ENCODE measurements at places on chromosomes 13 and 19.

DNA sequence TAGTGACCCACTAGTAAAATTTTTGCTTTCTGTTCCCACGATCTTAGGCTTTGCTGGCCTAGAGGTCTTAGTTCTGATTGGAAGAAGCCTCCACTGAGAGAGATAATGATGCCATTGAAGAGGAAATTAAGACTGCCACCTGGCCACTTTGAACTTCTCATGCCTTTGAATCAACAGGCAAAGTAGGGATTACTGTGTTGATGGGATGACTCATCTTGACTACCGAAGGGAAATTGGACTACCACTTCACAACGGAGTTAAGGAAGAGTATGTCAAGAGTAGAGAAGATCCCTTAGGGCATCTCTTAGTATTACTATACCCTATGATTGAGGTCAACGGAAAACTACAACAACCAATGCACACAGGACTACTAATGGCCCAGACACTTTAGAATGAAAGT is 12.7 kb upstream of the FREM2 start:
- no peak for DNase-seq

DNA sequence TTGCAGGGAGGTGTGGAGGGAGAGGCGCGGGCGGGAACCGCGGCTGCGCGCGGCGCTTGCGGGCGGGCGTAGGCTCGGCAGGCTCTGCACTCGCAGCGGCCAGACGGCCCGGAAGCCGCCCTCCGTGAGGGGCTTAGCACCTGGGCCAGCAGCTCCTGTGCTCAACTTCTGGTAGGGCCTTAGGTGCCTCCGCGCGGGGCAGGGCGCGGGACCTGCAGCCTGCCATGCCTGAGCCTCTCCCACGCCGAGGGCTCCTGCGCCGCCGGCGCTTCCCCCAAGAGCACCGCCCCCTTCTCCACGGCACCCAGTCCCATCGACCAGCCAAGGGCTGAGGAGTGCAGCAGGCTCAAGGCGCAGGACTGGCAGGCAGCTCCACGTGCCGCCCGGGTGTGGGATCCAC is 940.8 kb upstream of the PCDH9 start:
- DNase-seq: no peak

GRCh38 chr13:99327126-99327525 is 19.9 kb upstream of the GPR183 start:
- DNase-seq: no peak

DNA sequence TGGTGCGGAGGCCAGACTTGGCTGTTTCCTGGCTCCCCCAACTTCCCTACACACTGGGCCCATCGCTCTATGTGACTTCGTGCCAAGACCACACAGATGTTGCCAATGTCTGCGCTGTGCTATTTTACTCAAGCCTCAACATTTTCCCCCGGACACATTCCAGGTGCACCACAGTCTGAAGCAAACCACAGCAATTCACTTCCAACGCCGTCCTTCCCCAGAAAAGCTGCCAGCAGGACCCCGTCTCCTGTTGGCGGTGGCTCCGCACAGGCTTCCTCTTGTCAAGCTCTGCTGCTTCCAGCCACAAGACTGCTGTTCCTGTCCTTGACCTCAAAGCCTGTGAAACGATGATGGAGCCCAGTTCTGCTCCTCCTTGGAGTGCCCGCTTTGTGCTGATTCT is 100.7 kb downstream of the CRYL1 start:
- DNase-seq: no peak

DNA sequence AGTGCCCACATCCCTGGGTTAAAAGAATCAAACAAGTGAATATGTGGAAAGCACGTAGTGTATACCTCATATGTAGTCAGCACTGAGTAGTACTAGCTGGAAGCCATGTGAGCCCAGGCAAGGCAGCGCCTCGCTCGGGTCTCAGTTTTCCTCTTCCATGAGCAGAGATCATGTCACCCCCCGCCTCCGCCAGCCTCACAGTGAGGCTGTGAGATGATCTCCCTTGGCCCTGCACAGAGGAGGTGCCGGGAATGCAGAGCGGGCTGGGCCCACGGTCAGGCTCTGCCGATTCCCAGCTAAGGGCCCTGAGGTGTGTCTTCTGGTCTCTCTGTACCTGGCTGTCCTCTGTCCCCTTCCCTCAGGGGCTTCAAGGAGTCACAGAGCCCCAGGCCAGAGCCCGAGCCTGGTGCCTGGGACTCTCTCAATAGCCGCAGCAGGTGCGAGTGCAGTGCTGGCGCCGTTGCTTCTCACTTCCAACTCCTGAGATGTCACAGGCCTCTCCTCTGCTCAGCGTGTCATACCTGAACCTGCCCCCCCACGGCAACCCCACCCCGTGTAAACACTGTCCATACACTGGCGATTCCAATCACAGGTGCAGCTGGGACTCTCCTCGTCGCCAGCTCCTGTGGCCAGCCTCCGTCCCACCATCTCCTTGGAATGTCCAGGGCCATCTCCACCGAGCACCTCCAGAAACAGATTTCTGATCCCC is 26.9 kb downstream of the DPF1 start:
- no peak for DNase-seq

DNA sequence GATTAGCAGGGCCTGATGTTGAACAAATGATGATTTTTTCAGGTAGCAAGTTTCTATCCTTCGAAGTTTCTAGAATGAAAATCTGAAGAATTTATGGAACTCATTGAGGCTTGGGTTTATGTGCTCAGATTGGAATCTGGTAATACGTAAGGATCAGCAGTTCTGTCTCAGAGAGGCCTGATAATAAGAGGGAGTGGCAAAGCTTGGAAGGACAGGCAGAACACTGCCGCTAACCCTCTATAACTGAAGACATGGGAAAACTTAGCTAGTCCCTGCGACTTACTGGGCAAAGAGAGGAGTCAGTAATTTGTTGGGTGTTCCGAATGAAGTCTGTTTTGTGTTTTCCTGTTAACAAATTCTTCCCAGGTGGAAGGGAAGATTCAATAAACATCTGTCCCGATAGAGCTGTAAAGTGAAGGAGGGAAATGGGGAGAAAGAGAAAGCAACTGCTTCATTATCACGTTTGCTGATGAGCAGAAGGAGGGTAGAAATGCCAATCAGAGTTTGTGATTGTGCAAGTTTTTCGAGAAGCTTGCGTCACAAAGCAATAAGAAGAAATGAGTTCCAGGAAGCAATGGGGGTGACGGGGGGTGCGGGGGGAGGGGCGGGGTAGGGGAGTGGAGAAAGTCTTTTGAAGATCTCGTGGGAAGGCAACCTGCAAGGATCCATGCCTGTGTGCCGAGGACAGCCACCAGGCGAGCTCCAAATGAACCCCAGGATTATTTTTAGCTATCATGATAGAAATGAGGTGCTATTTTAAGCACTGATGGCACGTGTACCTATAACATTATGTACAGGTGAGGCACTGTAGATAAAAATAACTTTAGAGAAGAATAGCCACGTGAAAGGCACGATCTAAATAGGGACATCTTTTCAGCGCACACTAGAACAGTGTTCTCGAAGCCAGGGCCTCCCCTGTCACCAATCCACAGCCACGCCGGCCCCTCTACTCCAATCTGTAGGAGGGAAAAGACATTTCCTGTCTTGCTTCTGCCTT is 224.1 kb downstream of the FGF9 start:
- no peak for DNase-seq

GRCh38 chr19:51094696-51095279 is 12.1 kb upstream of the KLK14 start:
- no peak for DNase-seq

GRCh38 chr19:35595928-35596327 is 10.0 kb downstream of the PMIS2 start:
- no peak for DNase-seq

DNA sequence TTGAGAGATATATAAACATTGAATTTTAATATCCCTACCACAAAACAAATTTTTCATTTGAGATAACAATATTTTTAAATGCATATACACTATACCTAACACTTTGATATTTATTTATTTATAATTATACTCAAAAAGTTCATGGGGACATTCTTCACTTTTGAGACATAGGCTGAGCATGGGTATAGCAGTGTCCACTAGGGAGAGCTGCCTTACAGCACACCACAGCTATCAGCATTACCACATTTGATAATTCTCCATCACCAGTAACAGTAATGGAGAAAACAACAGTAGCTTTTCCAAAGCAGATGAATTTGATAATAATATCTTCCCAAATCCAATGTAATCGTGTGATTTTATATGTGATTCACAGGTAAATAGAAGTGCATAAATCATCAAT is 626.1 kb downstream of the DACH1 start:
- peak; percentile 29 for DNase-seq

- DNase-seq: no peak
Measured at GRCh38 chr19:14375582-14376291, 5.5 kb upstream of the ADGRE5 start.

- no peak for DNase-seq
Measured at GRCh38 chr13:86464193-86464592, 665.0 kb upstream of the SLITRK6 start.

GRCh38 chr13:20425819-20426219 is 99.8 kb downstream of the CRYL1 start:
- DNase-seq: no peak

- DNase-seq: peak; percentile 50
Measured at GRCh38 chr13:74966814-74967424, 515.0 kb downstream of the TBC1D4 start.

DNA sequence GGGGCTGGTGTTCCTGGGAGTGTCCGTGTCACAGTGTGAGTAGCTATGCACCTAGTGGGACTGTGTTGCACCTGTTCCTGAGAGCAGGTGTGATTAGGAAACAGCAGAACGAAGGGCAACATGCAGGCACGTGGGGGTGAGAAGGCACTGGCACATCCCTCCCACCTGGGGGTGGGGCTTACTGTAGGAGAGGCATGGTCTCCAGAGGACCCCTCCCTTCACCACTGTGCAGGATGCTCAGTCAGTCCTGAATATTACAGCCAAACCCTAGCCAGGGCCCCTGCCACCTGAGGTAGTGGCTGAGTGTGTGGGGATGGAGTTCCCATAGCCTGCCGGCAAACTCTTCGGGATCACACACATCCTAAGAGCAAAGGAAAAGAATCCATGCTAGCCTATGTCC is 99.2 kb downstream of the ZDHHC20 start:
- no peak for DNase-seq

- DNase-seq: peak; percentile 99
Measured at GRCh38 chr13:66657165-66657881, 572.8 kb downstream of the PCDH9 start.

GRCh38 chr19:16283210-16284061 is 41.2 kb upstream of the KLF2 start:
- peak; percentile 70 for DNase-seq

- no peak for DNase-seq
Measured at GRCh38 chr13:86569974-86570373, 770.8 kb upstream of the SLITRK6 start.

DNA sequence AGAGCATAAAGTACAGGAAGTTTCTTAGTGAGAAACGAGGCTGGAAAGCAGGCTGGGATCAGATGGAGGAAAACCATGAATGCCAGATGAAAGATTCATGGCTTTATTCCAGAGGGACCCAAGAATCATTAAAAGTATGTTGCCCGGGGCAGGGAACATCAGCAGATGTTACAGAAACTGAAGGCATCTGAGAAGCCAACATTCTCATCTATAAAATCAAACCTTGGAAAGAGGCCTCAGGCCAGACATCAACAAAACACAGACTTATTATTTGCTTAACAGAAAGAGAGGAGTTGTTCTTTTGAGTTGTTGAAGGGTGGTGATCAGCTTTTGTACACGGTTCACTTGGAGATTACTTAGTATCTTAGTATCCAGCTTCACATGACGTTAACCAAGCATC is 543.6 kb downstream of the RFC3 start:
- no peak for DNase-seq

- DNase-seq: peak; percentile 18
Measured at GRCh38 chr13:29756506-29756905, 93.9 kb downstream of the UBL3 start.

DNA sequence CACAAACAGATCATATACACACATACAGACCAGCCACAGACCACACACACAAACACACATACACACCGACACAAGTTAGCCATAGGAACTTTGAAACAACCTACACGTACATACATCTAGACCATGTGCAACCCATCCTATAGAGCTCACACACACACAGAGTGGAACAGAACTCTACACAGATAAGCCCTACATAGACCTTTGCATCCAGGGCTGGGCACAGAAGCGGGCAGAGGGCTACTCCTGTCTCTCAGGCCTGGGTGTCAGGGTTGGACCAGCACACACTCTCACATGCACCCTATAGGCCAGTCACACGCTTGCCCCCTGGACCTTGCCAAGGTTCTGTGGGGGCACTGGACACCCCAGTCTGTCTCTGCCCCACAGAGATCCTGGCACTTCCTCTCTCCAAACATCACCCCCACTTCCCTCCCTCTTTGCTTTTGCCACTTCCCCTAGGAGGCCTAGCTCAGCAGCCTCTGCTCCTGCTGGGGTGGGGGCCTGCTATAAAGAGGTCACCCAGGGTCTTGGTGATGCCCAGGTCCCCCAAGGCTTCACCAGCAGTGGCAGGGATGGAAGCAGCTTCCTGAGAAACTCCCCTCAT is 5.8 kb upstream of the JUNB start:
- DNase-seq: no peak

GRCh38 chr19:44948763-44949374 is 3.0 kb downstream of the APOC2 start:
- no peak for DNase-seq

GRCh38 chr13:78409172-78409571 is 194.2 kb downstream of the POU4F1 start:
- no peak for DNase-seq

GRCh38 chr19:14343286-14343685 is 38.0 kb upstream of the ADGRE5 start:
- DNase-seq: no peak

GRCh38 chr13:75309981-75310580 is 171.9 kb downstream of the TBC1D4 start:
- no peak for DNase-seq

DNA sequence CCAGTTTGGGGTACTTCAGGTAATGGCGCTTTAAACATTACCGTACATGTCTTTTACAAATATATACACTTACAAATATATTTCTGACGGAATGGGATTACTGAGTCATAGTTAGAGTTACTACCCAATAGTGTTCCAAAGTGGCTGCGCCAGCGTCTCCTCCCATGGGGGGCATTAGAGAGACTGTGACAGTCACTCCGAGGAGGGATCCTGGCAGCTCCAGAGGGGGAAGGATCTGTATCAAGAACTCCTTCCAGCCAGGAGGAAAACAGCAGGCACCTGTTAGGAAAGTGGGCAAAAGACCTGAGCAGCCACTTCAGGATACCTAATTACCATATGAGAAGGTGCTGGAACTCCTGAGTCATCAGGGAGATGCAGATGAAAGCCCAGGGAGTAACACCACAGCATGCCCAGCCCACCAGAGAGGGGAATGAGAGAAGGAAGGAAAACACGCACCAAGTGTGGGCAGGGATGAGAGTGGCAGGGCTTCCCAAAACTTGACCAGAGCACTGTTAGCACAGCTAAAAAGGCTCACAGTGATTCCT is 52.9 kb downstream of the SLC7A9 start:
- no peak for DNase-seq

GRCh38 chr19:10885201-10886169 is 14.1 kb downstream of the CARM1 start:
- no peak for DNase-seq

DNA sequence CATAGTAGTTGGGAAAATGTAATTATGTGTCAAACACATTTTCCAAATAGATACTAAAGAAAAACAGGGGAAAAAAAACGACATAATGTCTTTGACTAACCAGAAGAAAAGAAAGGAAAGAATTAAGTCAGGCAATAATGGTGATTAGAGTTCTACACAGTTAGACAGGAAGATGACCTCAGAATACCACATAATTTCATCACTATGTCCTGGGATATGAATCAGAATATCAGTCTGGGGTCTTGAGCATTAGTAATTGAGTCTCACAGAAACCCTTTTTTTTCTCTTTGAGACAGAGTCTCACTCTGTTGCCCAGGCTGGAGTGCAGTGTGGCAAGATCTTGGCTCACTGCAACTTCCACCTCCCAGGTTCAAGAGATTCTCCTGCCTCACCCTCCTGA is 503.4 kb downstream of the SLITRK1 start:
- DNase-seq: no peak

GRCh38 chr19:13864667-13865570 is 12.0 kb upstream of the NANOS3 start:
- DNase-seq: no peak

All from brain microvascular endothelial cell (primary cell).